ENCODE measurements at places on chromosomes 5 and 9. TPM values are rescaled to one million over a fixed set of nuclear protein-coding genes. Genes with fewer than 3 reads are reported as not detected.

The NTNG2 gene
- total RNA-seq: 0.08 TPM

DNA sequence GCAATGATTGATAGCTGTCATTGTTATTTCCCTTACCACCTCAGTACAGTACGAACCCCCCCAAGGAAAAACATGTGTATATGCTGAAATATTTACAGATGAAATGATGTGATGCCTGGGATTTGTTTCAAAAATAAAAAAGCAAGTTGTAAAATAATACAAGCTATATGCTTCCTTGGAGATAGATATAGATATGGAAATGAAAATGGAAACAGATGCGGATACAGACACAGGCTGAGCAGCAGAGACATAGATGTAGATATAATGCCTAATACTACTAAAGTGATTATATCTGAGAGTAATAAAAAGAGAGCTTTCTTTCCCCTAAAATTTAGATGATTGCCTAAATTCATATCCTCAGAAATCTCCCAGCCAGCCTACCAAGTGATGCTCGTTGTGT lies 127.5 kb upstream of the TNPO1 start:
- no peak for DNase-seq

DNA sequence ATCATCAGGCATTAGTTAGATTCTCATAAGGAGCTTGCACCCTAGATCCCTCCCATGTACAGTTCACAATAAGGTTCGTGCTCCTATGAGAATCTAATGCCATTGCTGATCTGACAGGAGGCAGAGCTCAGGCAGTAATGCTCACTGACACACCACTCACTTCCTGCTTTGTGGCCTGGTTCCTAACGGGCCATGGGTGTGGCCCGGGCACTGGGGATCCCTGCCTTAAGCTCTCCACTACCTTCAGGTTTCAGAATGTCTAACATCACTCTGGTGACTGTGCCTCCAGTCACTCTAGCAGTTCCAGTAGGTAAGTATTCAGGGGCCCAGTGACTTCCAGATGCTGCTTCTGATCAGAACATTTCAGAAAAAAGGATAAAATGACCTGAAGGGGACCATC lies 152.4 kb downstream of the LRRC70 start:
- DNase-seq: no peak

DNA sequence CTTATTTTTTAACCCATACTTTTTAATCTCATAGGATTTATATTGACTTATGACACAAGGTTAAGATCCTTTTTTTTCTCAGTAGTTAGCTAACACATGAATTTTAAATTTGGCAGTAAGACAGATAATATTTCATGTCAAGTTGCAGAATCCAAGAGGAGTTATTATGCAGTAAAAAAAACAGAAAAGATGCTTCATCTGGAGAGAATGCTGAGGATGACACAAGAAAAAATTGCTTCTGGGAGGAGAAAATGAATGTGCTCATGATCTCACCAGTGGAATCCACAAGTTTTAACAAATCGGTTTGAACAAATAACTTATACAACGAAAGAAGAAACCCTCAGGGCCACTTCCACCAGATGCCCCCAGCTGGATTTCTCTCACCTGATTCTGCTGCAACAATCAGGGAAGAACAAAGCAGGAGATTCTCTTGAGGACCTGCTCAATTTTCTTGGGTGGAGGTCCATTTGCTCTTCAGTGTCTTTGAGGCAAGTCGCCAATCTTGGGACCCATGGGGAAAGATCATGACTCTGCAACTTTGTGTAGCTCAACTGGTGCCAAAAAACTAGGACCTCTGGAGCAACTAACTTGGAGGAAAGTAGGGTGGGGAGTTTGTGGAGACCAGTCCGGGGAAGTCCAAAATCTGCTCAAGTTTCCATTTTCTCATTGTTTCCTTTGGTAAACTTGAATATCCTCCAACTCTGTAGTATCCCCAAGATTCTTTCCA lies 50.5 kb upstream of the TNFSF15 start:
- DNase-seq: no peak

GRCh38 chr9:75939536-75940111 lies 49.2 kb downstream of the PCSK5 start:
- DNase-seq: no peak
